ENCODE measurements at places on chromosomes 1 and 21.

DNA sequence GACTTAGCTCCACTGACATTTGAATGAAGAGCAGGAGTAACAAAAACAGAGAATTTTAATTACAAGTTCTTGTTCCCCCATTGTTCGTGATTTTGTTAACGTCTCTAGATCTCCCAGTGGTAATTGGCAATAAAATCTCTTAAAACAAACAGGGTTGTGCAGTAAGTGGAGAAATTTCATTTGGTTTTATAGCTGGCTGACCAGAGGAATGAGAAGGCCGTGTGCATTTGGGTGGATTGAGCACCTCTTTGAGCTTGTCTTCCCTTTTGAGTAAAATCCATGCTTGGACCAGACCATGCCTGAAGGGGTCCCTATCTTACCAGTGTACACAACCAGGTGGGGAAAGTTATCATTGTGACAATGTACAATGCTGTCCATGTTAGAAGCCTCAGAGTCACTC, 137.8 kb downstream of the HIVEP3 start:
- no peak for DNase-seq

DNA sequence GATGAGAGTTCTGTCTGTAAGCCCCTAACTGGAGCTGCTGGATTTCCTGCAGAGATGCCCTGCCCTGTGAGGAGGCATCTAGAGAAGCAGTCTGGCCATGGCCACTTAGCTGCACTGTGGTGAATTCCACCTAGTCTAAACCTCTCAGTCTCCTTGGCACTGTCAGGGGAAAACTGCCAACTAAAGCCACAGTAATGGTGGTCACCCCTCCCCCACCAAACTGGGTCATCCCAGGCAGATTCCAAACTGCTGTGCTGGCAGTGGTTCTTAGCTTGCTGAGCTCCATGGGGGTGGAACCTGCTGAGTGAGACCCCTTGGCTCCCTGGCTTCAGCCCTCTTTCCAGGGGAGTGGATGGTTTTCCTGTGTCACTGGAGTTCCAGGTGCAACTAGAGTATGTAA, 740.6 kb downstream of the RWDD3 start:
- no peak for DNase-seq

DNA sequence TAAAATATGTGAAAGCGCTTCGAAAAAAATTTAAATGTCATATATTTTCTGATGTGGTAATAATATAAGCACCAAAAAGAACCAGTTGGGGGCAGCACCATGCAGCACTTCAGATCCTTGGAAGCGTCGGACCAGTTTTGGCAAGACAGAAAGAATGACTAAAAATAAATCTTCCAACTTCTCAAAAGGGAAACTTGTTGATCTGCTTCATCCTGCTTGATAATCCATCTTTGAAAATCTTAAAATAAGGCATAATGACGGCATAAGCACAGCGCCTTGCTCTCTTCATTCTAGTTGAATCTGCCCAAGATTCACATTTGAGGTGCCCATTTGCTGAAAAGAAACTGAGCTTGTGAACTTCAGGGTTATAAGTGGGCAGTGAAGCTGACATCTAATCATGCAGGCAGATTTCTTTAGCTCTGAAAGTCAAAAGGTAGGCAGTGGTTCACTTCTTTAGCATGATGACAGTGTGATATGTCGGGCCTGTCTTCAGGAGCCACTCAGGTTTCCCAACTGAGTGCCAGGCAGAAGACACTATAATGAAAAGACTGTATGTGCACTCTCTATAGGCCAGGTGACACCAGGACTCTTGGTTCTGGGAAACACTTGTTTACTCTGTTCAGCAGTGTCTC, 19.8 kb upstream of the MUTYH start:
- no peak for DNase-seq

DNA sequence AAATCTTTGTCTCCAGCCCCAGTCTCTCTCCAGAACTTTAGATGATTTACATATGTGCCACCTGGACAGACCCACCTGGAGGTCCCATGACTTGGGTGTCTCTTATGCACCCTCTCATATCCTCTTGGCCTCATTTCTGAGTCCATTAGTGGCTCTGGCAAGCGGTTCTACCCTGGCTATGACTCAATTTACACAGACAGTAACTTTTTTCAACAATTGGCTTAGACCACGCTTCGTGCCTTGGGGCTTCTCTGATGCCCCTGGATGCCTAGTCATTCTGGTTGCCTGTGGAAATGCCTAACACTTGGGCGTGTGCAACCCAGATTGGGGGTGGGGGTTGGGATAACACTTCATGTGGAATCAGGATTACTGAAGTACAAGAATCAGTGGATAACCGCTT, 57.1 kb upstream of the GADD45A start:
- no peak for DNase-seq

DNA sequence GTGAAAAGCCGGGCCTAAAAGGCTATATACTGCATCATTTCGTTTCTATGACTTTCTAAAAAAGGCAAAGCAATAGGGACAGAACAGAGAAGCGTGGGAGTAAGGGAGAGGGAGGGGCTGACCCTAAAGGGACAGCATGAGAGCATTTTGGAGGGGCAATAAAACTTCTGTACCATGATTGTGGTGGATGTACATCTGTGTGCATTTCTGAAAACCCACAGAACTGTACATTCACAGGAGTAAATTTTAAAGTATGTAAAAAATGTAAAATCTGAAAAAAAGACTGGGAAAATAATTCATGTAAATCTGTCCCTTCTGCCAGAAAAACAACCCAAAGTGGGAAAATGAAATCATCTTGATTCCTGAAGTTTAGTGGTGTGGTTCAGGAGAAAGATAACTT, 235.4 kb downstream of the CENPF start:
- no peak for DNase-seq

DNA sequence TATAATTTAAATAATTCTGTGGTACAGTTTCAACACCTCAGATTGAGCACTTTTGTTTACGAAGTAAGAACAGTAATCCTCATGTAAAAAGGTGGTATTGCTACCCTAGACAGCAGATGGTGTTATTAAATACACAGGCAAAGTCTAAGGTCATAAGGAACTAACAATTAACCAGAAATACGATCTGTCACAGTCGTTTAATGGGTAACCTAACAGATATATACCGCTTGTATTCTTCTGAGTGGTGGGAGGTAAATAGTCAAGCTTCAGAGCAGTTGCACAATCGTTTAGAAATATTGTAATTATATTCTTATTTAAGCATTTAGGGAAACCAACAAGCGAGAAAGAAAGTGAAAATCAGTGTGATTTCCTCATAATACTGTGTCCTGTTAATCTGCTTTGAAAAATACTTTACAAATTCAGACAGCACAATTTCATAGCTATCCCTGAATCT, 9.8 kb upstream of the IRF2BP2 start:
- DNase-seq = peak; percentile 91

DNA sequence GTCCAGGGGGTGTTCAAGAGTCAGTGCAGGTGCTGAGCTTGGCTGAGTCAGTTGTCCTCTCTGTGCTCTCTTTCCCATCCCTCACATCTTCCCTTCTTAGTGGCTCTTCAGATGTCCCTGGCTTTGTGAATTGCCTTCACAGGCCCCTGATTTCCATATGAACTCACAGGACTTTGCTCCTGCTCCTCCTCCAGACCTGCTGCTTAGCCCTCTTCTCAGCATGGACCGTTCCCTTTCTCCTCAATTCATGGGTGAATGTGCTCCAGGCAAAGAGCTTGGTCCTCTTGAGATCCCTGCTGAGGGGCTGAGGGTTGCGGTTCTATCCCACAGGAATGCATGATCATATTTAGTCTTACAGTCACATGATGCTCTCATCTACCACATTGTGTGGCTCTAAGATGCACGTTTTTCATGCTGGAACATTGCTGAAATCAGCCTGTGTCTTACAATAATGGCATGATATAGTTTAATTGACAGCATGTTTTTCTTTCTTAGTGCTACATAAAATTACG, 30.5 kb downstream of the CACNA1E start:
- DNase-seq = no peak

GRCh38 chr21:32955311-32956060, 70.2 kb upstream of the OLIG2 start:
- no peak for DNase-seq

All from NCI-H1436 treated with DMSO at 0.1 percent for 48 hours (cell line).